Frontal cortex (tissue), 4 donors: ENCODE measurements at places on chromosomes 5 and 9.

GRCh38 chr9:87469793-87470465 is 27.7 kb upstream of the DAPK1 start:
- no peak for DNase-seq

- no peak for DNase-seq
Measured at GRCh38 chr5:107871023-107871422, 200.3 kb upstream of the EFNA5 start.

DNA sequence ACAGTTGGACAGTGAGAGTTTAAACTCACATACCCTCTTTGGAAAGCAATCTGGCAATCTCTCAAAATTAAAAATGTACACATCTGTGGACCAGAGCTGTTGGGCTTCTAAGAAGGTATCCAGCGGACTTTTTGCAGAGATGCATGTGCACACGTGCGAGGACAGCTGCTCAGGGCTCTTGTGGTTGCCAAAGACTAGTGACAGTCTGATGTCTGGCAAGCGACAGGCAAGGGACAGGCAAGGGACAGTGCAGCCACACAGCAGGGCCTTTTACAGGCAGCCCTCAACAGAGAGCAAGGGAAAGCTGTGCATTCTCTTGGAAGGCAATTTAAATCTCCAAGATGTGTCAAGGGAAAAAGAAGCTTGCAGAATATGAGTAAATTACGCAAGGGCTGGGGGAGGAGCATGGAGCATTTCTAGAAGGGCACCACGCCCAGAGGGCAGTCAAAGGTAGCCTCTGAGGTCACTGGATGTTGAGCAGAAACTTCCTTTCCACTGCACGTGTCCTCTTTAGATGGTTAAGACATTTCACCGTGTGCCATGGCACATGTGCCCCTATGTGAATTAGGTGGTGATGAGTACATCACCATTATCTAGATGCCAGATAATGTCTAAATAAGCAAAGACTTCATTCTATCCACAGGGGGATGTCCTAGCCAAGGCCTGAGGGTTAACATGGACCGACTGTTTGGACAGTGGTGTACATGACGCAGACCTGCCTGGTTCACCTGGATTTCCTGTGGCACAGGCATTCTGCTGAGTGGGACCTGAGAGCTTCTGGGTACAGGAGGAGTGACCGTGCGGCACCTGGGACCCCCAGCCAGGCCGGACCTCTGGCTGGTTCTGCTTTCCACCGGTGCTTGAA is 9.1 kb downstream of the GFPT2 start:
- DNase-seq = peak; percentile 61

- no peak for DNase-seq
Measured at GRCh38 chr5:63247651-63248050, 669.0 kb downstream of the LRRC70 start.

GRCh38 chr9:116144038-116144437 is 9.6 kb upstream of the PAPPA start:
- DNase-seq = no peak

DNA sequence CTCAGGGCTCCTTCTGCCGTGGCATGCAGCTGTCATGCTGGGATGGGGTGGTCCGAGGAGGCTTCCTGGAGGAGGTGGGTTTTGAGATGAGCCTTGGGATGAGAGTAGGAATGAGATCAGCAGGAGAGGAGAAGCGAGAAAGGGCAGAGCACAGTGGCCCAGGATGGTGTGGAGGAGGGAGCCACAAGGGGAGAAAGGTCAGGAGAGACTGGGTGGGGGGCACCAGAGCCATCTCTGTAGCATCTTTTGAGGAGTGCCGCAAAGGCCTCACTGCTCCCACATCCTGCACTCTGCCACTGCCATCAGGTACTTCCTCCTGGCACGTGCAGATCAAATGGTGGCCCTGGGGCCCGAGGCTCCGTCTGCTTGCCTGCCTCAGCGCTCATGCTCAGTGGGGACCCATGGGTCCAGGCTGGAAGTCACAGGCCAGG is 150.2 kb downstream of the MACROH2A1 start:
- DNase-seq = no peak

DNA sequence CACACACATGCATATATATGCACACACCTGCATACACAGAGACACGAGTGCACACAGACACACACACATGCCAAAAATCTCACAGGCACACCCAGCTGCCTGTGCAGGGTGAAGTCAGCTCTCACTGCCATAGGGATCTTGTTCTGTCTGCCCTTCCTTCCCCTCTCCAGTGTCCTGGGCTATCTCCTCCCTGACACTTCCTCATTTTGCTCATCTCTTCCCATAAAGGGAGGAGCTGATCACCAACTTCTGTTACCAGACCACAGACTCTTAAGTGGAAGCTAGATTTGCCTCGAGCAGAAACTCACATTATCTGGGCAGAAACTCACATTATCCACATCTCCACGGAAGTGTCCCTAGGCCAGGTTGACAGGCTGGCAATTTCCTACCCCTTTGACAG is 28.7 kb downstream of the LCP2 start:
- no peak for DNase-seq
